ENCODE measurements at places on chromosomes 11 and 22. TPM values are rescaled to one million over a fixed set of nuclear protein-coding genes. Genes with fewer than 3 reads are reported as not detected.

- no peak for DNase-seq
- H3K36me3 ChIP-seq = no peaks in the 10 kb centered on the region
- H3K27me3 ChIP-seq = no peaks in the 10 kb centered on the region
- no peak overlapping the region for H3K27ac ChIP-seq
- H3K4me1 ChIP-seq = no peaks in the 10 kb centered on the region
- H3K4me3 ChIP-seq = no peak overlapping the region
Measured at GRCh38 chr11:88341522-88342251, 4.2 kb upstream of the CTSC start.

GRCh38 chr11:87954476-87954875, 220.8 kb downstream of the RAB38 start:
- DNase-seq = no peak
- no peaks in the 10 kb centered on the region for H3K36me3 ChIP-seq
- H3K4me3 ChIP-seq = no peak overlapping the region
- H3K27me3 ChIP-seq = no peaks in the 10 kb centered on the region

DNA sequence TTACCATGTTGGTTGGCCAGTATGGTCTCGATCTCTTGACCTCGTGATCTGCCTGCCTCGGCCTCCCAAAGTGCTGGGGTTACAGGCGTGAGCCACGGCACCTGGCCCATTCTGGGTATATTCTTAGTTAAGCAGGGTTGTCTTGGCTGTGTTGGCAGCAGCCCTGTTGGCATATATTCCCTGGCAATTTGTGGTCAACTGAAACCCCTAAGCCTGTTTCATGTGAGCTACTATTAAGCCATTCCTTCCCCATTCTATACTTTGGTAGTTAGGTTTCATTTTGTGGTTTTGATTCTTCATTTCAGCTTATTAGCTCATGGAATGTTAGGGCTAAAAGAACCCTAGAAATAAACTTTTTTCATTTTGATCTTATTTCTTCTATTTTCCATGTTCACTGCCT, 22.2 kb upstream of the IL18BP start:
- no peaks in the 10 kb centered on the region for H3K27me3 ChIP-seq
- H3K36me3 ChIP-seq = peaks cover 2% of the 10 kb centered on the region
- H3K4me1 ChIP-seq = no peaks in the 10 kb centered on the region
- no peak for DNase-seq
- no peak overlapping the region for H3K27ac ChIP-seq

DNA sequence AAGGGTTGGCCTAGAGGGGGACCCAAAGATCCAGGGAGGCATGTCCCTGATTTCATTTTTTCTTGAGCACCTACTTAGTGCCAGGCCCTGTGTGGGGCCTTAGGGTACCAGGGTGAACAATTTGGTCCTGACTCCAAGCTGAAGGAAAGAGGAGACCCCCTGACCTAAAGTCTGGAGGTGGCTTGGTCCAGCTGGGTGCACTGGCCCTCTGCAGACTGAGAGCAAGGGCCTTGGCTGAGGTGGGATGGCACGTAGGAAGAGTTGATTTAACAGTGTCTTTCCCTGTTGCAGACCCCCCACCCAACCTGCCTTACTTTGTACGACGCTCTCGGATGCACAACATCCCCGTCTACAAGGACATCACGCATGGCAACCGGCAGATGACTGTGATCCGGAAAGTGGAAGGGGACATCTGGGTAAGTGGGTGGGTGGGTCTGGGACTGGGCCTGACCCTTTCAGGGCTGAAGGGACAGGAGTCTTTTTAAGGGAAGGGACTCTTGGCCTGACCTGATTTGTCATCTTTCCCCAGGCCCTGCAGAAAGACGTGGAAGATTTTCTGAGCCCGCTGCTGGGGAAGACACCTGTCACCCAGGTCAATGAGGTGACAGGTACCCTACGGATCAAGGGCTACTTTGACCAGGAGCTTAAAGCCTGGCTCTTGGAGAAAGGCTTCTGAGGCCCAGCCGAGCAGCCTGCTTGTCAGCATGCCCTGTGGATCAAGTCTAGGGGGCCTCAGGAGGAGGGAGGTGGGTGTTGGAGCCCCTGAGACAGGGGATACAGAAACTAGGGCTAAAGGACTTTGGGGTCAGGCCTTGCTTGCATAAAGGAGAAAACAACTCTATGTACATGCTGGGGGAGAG, 3.3 kb downstream of the MRPL49 start:
- peaks cover 15% of the 10 kb centered on the region for H3K4me1 ChIP-seq
- no peak for DNase-seq
- no peaks in the 10 kb centered on the region for H3K27me3 ChIP-seq
- H3K4me3 ChIP-seq = no peak overlapping the region
- H3K27ac ChIP-seq = no peak overlapping the region
- peaks cover 12% of the 10 kb centered on the region for H3K36me3 ChIP-seq

- H3K36me3 ChIP-seq = peaks cover 100% of the 10 kb centered on the region
- H3K4me3 ChIP-seq = no peak overlapping the region
- H3K27ac ChIP-seq = no peak overlapping the region
Measured at GRCh38 chr22:19043121-19044085, 78.8 kb downstream of the DGCR2 start.

Gene TEX12
- not detected for total RNA-seq

DNA sequence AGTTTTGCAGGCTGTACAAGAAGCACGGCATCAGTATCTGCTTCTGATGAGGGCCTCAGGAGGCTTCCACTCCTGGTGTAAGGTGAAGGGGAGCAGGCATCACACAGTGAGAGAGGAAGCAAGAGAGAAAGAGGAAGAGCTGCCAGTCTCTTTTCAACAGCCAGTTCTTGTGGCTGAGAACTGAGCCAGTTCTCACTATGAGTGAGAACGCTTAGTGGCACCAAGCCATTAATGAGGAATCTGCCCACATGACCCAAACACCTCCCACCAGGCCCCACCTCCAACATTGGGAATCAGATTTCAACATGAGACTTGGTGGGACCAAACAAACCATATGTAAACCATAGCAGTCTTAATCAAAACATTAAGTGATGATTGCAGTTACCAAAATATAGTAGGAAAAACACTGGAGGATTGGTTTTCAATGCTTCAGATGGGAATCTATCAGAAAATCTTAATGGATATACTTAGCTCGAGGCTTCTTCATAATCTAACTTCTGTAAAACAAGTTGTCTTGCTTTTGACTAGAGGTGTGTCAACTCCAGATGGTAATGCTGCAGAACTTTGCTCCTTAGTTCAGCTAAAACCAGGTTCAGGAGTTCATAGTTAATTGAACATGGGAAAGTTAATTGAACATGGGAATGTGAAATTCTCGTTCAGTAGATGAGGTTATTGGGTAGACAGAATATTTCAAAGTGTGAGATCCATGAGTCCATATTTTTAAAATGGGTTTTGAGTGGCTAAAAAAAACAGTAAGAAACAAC, 12.2 kb downstream of the FAR1 start:
- H3K4me3 ChIP-seq = no peak overlapping the region
- H3K4me1 ChIP-seq = no peaks in the 10 kb centered on the region
- no peak overlapping the region for H3K27ac ChIP-seq
- no peak for DNase-seq
- H3K27me3 ChIP-seq = no peaks in the 10 kb centered on the region

DNA sequence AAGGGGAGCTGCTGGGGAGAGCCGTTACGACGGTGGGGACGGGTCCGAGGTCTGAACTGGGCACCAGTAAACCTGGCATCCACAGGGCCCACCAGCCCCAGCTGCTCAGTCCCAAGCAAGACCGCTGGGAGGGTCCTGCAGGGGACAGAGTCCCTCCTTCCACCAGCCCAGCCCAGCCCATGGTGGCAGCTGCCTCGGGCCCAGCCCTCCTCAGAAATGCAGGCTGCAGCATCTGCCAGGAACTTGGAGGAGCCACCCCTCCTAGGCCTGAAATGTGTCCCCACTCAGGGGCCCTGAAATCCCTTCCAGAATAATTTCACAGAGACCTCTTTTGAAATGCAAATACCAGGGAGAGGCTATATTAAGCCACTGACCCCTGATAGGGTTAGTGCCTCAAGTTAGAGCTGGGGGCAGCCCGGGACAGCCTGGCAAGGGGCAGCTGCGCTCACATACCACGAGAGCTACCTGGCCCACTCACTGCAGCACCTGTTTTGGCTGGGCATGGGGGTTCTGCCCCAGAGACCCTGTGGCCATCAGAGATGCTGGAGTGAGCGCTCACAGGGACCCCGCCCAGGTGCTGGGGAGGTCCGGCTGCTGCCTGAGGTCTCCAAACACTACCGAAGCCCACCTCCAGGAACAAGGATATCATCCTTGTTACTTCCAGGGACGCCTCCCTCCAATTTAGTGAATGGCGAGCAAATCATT, 53.1 kb downstream of the CELSR1 start:
- H3K4me1 ChIP-seq = peaks cover 6% of the 10 kb centered on the region
- no peak overlapping the region for H3K4me3 ChIP-seq
- H3K27me3 ChIP-seq = no peaks in the 10 kb centered on the region
- no peak overlapping the region for H3K27ac ChIP-seq
- H3K36me3 ChIP-seq = no peaks in the 10 kb centered on the region

DNA sequence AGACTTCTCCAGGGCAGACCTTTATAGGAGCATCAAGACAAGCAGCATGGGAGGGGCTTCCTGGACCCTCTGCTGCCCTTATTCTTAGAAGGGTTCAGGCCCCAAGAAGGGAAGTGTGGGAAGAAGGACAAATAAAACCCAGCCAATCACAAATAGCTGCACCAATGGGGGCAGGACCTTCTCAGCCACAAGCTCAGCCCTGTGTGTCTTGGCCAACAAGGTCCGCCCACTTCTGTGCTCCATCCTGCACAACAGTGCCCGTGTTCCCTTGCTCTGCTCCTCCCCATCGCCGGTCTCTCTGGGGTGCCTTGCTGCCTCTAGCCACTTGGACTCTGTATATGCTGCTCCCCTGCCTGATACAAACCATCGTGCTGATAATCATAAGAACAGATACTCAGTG, 86.1 kb downstream of the NAT10 start:
- no peaks in the 10 kb centered on the region for H3K36me3 ChIP-seq
- H3K4me3 ChIP-seq = no peak overlapping the region
- H3K4me1 ChIP-seq = peaks cover 36% of the 10 kb centered on the region
- no peak overlapping the region for H3K27ac ChIP-seq
- no peaks in the 10 kb centered on the region for H3K27me3 ChIP-seq

Gene KRTAP5-7
- total RNA-seq = not detected

Gene APOBEC3G
- 1.9 TPM for total RNA-seq

DNA sequence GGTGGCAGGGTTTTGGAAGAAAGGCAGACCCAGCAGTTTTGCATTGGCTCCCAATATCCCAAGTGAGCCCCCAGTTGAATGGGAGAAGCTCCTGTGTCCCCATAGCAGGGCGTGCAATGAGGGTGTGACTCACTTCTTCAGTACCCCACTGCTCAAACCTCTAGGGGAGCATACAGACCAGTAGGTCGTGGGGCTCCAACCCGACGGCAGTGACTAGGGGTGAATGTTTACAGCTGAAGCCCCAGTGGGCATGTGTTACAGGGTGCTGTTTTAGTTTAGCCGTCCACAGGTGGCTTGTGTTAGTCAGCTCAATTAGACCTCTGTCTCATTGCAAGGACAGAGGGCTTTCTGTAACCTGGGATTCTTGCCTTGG, 564.5 kb upstream of the CNTN5 start:
- no peak for DNase-seq
- no peaks in the 10 kb centered on the region for H3K36me3 ChIP-seq
- no peak overlapping the region for H3K27ac ChIP-seq
- no peak overlapping the region for H3K4me3 ChIP-seq
- no peaks in the 10 kb centered on the region for H3K4me1 ChIP-seq

Gene OR51B2
- total RNA-seq = not detected

DNA sequence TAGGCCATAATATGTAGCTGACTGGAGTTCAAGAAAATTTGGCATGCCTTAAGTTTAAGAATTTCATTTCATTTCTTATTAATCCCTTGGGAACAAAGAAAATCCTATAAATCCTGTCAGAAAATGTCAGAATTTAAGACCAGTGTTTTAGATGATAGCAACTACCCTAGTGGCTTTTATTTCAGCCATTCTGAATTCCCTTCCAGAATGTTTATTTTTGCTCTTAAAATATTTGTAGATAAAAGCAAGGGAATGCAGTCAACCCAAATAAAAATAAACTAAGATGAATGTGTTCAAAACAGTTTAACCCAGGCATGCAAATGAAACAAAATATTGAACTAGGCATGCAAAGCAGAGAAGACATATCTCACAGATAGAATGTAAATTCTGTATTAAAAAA, 356.9 kb upstream of the LRRC4C start:
- no peaks in the 10 kb centered on the region for H3K27me3 ChIP-seq
- no peaks in the 10 kb centered on the region for H3K4me1 ChIP-seq
- H3K27ac ChIP-seq = no peak overlapping the region
- DNase-seq = no peak

Gene GGTLC2
- total RNA-seq = not detected

GRCh38 chr11:27507557-27508322, 1.2 kb upstream of the LIN7C start:
- H3K4me1 ChIP-seq = peaks cover 43% of the 10 kb centered on the region
- H3K27me3 ChIP-seq = no peaks in the 10 kb centered on the region
- H3K27ac ChIP-seq = no peak overlapping the region
- H3K36me3 ChIP-seq = peaks cover 2% of the 10 kb centered on the region

GRCh38 chr11:119307219-119307618, 9.7 kb downstream of the MCAM start:
- no peak for DNase-seq
- H3K27me3 ChIP-seq = no peaks in the 10 kb centered on the region
- peak overlapping the region; percentile 67 for H3K27ac ChIP-seq
- no peak overlapping the region for H3K4me3 ChIP-seq
- peaks cover 29% of the 10 kb centered on the region for H3K4me1 ChIP-seq
- H3K36me3 ChIP-seq = no peaks in the 10 kb centered on the region

Gene HBB
- total RNA-seq = 217 TPM

Gene DPAGT1
- total RNA-seq = 10.8 TPM
